Dermis lymphatic vessel endothelial cell (primary cell): ENCODE measurements at places on chromosomes 5 and 9. TPM values are rescaled to one million over a fixed set of nuclear protein-coding genes. Genes with fewer than 3 reads are reported as not detected.

INSL4 gene
- not detected in 2 replicates for total RNA-seq

PLAC8L1 gene
- total RNA-seq = not detected in 2 replicates

IGFBPL1 gene
- total RNA-seq = not detected in 2 replicates

DRD1 gene
- not detected in 2 replicates for total RNA-seq

SAPCD2 gene
- total RNA-seq = 2.0 and 2.5 TPM in 2 replicates

PCDHB4 gene
- total RNA-seq = 0.09 and 0.22 TPM in 2 replicates

PCDHA11 gene
- under 0.01 and 0.09 TPM in 2 replicates for total RNA-seq

ANKRD34B gene
- total RNA-seq = under 0.01 TPM in 1 of 2 replicates, not detected in the other

OSMR gene
- total RNA-seq = 6.9 and 10.8 TPM in 2 replicates

C9orf72 gene
- 9.9 and 12.5 TPM in 2 replicates for total RNA-seq

TAF11L5 gene
- not detected in 2 replicates for total RNA-seq

GRIA1 gene
- under 0.01 and 0.11 TPM in 2 replicates for total RNA-seq

LMNB1 gene
- 12.4 and 22.5 TPM in 2 replicates for total RNA-seq

GGTA1 gene
- 11.1 and 12.1 TPM in 2 replicates for total RNA-seq

FBXW5 gene
- total RNA-seq = 140 and 161 TPM in 2 replicates

TICAM2 gene
- 0.17 and 0.43 TPM in 2 replicates for total RNA-seq

CDH10 gene
- total RNA-seq = under 0.01 TPM in 1 of 2 replicates, not detected in the other

MRRF gene
- total RNA-seq = 34.5 and 43.1 TPM in 2 replicates

EGFLAM gene
- under 0.01 and 0.11 TPM in 2 replicates for total RNA-seq

FAT2 gene
- not detected in 2 replicates for total RNA-seq

SLC28A3 gene
- total RNA-seq = under 0.01 TPM in 1 of 2 replicates, not detected in the other

IFNA13 gene
- not detected in 2 replicates for total RNA-seq

ADGRD2 gene
- total RNA-seq = not detected in 2 replicates

GPR151 gene
- total RNA-seq = not detected in 2 replicates

PIP5K1B gene
- 0.09 and 0.11 TPM in 2 replicates for total RNA-seq

AHRR gene
- total RNA-seq = 2.0 and 2.9 TPM in 2 replicates

WDR38 gene
- total RNA-seq = not detected in 2 replicates

ENTPD8 gene
- 0.17 and 0.33 TPM in 2 replicates for total RNA-seq

ALDOB gene
- 0.22 and 0.34 TPM in 2 replicates for total RNA-seq

PAEP gene
- not detected in 2 replicates for total RNA-seq

TMOD1 gene
- 0.87 and 1.1 TPM in 2 replicates for total RNA-seq

TMED9 gene
- total RNA-seq = 109 and 137 TPM in 2 replicates

CRHBP gene
- total RNA-seq = not detected in 2 replicates

PKD2L2 gene
- total RNA-seq = not detected in 2 replicates

PCDHGA5 gene
- 0.43 and 0.77 TPM in 2 replicates for total RNA-seq

GLT6D1 gene
- not detected in 2 replicates for total RNA-seq

CCL28 gene
- 1.3 and 2.4 TPM in 2 replicates for total RNA-seq

SMIM3 gene
- total RNA-seq = 4.9 and 6.6 TPM in 2 replicates

CXCL14 gene
- total RNA-seq = not detected in 2 replicates

REEP2 gene
- 0.65 and 1.0 TPM in 2 replicates for total RNA-seq

LMBRD2 gene
- total RNA-seq = 8.0 and 8.5 TPM in 2 replicates

NRARP gene
- total RNA-seq = 23.0 and 41.4 TPM in 2 replicates

CDKN2B gene
- total RNA-seq = 5.7 and 10.3 TPM in 2 replicates

SUSD3 gene
- total RNA-seq = not detected in 2 replicates

PCDHB9 gene
- 0.22 and 0.26 TPM in 2 replicates for total RNA-seq

CRAT gene
- 25.4 and 25.8 TPM in 2 replicates for total RNA-seq

STK32A gene
- 0.09 TPM in 1 of 2 replicates, not detected in the other for total RNA-seq

CDH9 gene
- total RNA-seq = not detected in 2 replicates

MIGA2 gene
- 12.1 and 16.8 TPM in 2 replicates for total RNA-seq

GEMIN5 gene
- 9.4 and 16.7 TPM in 2 replicates for total RNA-seq

PTPN3 gene
- total RNA-seq = 2.6 and 7.9 TPM in 2 replicates

ATP10B gene
- under 0.01 and 0.09 TPM in 2 replicates for total RNA-seq

PCDHGB4 gene
- 6.7 and 11.3 TPM in 2 replicates for total RNA-seq

TRIM36 gene
- total RNA-seq = 0.22 and 0.26 TPM in 2 replicates

ADAMTSL1 gene
- total RNA-seq = 3.9 and 8.7 TPM in 2 replicates

RARS1 gene
- total RNA-seq = 74.6 and 102 TPM in 2 replicates

NMUR2 gene
- not detected in 2 replicates for total RNA-seq

PPP1R26 gene
- total RNA-seq = 9.1 and 10.0 TPM in 2 replicates
